HuH-7 (cell line): ENCODE measurements at places on chromosomes 16 and 17.

GRCh38 chr17:64938925-64939474 is 19.7 kb upstream of the LRRC37A3 start:
- peak; percentile 56 for DNase-seq

DNA sequence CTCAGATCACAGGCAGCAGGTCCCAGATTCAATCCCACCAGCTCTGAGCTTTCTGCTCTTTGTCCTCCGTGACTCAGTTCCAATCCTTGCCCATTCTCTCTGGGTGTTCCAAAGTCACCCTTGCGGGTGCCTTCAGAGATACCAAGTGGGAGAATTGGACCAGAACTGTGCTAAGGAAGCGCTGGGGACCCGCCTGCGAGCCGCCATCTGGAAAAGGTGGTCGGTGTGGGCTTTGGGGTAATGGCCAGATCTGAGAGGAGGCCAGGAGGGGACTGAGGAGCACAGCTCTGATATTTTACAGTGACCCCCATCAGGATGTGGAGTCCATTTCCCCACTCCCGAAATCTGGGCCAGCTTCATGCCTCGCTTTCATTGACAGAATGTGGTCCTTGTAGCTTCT is 152.6 kb downstream of the SDK2 start:
- DNase-seq: no peak

- no peak for DNase-seq
Measured at GRCh38 chr16:11996433-11997330, 20.1 kb downstream of the SNX29 start.

- peak; percentile 79 for DNase-seq
Measured at GRCh38 chr16:56332464-56333079, 92.8 kb downstream of the AMFR start.
